PC-9 (cell line): ENCODE measurements at places on chromosomes 7 and 10. TPM values are rescaled to one million over a fixed set of nuclear protein-coding genes. Genes with fewer than 3 reads are reported as not detected.

The LIPJ gene
- not detected in 2 replicates for total RNA-seq

The FKBP6 gene
- not detected in 2 replicates for total RNA-seq

The EVX1 gene
- total RNA-seq, result not detected in 2 replicates

The TYW1B gene
- total RNA-seq, result 2.2 and 3.0 TPM in 2 replicates

The PILRA gene
- total RNA-seq, result 1.5 and 2.8 TPM in 2 replicates

The GCK gene
- not detected in 2 replicates for total RNA-seq

The RBM20 gene
- total RNA-seq, result 0.11 and 0.23 TPM in 2 replicates

The PPP1R9A gene
- 11.5 and 11.9 TPM in 2 replicates for total RNA-seq

The IGFBP1 gene
- total RNA-seq, result 0.33 and 0.92 TPM in 2 replicates

The AGBL3 gene
- 3.2 and 4.3 TPM in 2 replicates for total RNA-seq

The SAP25 gene
- 11.0 and 15.3 TPM in 2 replicates for total RNA-seq

The CISD1 gene
- total RNA-seq, result 62.5 and 75.3 TPM in 2 replicates

The SNX10 gene
- 9.1 and 9.8 TPM in 2 replicates for total RNA-seq

The GTF2IRD2 gene
- 15.6 and 18.3 TPM in 2 replicates for total RNA-seq

The LFNG gene
- total RNA-seq, result 21.3 and 24.7 TPM in 2 replicates

The LIPN gene
- total RNA-seq, result not detected in 2 replicates

The LRRC17 gene
- total RNA-seq, result not detected in 2 replicates
